ENCODE measurements at places on chromosomes 1 and 21.
A peak's percentile ranks its signal among the peaks of the same experiment; 100 is the strongest.

DNA sequence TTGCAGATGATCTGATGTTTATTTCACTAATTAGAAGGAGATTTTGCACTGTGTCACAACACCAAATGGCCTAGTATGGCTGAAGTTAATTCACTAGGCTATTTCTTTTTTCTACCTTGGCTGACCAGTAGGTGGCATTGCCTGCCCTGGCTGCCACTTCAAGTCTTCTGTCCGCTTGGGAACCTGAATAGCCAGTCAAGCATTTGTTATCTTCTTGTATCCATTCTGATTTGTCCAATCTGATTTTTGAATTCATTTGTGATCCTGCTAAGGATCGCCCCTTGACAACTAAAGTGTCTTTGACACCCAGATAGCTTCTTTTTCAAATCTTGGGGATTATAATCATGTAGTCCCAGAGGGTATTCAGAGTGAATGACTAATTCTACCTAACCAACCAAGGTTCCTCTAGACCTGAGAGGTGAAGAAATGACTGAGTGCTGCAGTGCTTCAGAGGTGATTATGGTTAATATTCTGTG is 99.4 kb downstream of the GIPC2 start:
- DNase-seq = peak; percentile 30

- DNase-seq = peak; percentile 52
Observed at GRCh38 chr1:8116894-8117264, 90.8 kb upstream of the ERRFI1 start.

DNA sequence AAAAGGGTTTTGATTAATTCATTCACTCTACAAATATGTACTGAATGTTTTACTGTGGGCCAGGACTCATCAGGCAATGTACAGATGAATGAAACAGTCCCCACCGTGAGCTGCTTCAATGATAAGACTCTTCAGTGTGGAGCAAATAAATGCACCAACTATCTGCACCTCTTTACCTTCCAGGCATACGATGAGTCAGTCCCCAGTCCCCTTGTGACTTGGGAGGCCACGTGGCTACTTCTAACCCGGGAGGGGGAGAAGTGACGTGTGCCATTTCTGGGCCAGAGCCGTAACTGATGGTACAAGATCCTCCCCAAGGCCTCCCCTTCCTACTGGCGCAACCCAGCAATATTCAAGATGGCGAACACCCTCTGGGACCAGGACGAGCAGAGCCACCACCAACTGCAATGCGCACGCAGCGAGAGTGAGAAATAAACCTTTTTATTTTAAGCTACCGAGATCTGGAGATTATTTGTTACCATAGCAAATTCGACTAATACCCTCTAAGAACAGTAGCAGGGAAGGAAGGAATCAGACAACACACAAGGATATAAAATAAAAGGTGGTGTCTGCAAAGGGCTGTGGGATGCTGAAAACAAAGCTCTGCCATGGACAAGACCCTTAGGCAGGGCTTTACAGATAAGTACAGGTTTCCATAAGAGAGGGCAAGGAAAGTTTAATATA is 74.5 kb downstream of the NPHP4 start:
- no peak for DNase-seq

DNA sequence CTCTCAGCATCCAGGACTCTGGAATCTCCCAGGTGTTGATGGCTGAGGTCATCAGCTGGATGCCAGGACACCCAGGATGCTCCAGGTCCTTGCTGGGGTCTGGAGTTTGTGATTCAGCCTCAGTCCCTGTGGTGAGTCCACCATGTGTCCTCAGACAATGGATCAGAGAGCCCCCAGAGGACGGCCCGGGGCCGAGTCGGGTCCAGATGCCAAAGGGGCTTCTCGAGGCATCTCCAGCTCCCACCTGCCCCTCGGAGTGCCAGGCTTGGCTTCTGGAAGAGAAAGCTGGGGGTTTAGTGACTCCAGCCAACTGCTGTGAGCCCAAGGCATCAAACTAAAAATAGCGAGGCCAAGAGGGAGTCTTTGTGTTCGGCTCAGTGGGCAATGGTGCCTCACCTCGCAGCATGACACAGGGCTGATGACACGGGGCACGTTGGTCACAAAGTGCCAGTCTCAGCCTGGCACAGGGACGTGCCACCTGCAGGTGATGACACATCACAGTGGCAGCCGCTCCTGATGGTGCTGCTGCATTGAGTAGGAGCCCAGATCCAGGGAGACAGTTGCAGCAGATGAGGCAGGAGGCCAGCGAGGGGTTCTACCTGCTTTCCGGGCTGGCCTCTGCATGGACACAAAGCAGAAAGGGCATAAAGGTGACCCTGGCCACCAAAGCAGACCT is 10.6 kb downstream of the PDE9A start:
- no peak for DNase-seq

DNA sequence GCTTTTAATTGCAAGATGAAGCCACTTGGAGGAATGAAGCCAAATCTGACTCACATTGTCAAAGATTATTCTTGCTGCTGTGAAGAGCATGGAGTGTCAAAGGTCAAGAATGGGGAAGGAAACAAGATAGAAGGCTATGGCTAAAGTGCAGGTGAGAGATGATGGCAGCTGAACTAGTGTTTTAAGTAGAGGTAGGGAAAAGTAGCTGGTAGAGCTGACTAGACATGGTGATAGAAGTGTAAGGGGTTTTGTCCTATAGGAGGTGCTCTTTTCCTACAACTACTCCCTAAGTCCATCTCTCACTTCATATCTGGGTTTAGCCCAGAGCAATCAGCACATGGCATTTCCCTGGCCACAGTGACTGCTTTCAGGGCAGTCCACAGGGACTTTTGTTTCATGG is 11.8 kb downstream of the UBE2T start:
- DNase-seq = no peak

GRCh38 chr21:26844258-26845065 is 747 bp downstream of the ADAMTS1 start:
- no peak for DNase-seq
